ENCODE measurements at places on chromosomes 4 and X.

DNA sequence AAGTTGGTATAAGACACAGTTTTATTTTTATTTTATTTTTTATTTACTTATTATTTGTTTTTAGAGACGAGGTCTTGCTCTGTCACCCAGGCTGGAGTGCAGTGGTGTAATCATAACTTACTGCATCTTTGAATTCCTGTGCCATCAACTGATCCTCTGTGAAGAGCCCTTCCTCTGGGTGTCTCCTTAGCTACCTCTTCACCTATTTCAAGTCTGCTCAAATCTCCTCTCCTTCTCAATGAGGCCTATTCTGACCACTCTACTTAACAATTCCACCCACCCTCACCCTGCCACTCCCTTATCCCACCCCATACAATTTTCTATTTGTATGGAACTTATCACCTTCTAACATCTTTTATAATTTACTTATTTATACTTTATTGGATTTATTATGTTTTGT lies 183.4 kb downstream of the PPP3CA start:
- H3K4me3 ChIP-seq, result no peak overlapping the region
- 0 out of 2 replicates have a peak, but pooled peaks cover 8% of the 10 kb centered on the region for H3K36me3 ChIP-seq
- DNase-seq, result peak; percentile 86
- no peaks in the 10 kb centered on the region for H3K27me3 ChIP-seq
- peaks cover 98% of the 10 kb centered on the region for H3K4me1 ChIP-seq
- H3K27ac ChIP-seq, result peak overlapping the region; percentile 98

DNA sequence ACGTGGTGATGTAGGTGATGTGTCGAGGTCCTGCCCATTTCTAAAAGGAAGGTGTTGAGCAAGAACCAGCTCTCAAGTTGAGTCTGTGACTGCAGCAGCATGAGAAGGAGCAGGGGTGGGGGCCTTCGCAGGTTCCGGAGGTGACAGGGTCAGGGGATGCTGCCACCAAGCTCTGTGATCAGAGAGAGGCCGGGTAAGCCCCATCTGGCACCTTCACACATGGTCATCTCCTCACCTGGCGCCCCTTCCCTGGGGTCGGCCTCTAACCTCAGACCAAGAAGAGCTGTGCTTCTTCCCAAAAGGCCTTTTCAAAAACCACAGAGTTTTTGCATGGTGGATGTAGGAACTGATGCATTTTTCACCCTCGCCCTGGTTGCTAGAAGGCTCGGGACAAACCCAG lies 137.6 kb downstream of the CPZ start:
- no peak for DNase-seq
- H3K27me3 ChIP-seq, result no peaks in the 10 kb centered on the region
- H3K4me3 ChIP-seq, result no peak overlapping the region
- H3K4me1 ChIP-seq, result no peaks in the 10 kb centered on the region
- H3K36me3 ChIP-seq, result no peaks in the 10 kb centered on the region
- no peak overlapping the region for H3K27ac ChIP-seq

GRCh38 chrX:150476164-150476699 lies 92.2 kb upstream of the MTM1 start:
- DNase-seq, result no peak
- H3K4me3 ChIP-seq, result no peak overlapping the region
- H3K4me1 ChIP-seq, result no peaks in the 10 kb centered on the region

DNA sequence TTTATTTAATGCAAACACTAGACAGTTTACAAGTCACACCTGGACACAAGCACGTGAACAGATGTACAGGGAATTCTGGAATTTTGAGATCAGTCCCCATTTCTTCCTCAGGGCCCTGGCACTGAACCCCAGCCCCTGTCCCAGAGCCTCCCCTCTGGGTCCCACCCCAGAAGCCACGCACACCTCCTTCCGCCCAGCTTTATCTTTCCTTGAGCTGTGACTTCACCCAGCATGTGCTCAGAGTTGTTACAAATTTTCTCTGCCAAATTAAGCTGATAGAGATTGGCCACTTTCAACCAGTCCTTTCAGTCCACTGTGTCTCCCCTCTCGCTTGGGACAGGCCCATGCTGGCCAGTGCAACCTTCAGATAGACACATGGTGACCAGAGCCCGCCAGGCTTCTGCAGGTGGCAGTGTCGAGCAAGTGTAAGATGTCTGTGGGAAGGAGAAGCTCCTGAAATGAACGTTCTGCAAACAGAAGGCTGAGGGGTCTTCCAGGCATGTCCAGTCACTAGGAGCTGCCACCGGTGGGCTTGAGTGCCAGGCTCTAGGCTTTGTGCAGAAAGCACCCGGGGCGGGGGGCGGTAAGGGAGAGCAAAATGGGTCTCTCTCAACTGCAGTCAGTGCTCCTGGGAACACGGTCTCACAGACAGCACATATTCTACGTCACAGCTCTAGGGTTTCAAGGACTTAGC lies 73.3 kb downstream of the MTMR1 start:
- no peak for DNase-seq
- H3K4me1 ChIP-seq, result no peaks in the 10 kb centered on the region
- H3K27ac ChIP-seq, result no peak overlapping the region
- H3K27me3 ChIP-seq, result no peaks in the 10 kb centered on the region

- DNase-seq, result no peak
- no peaks in the 10 kb centered on the region for H3K36me3 ChIP-seq
- H3K27ac ChIP-seq, result no peak overlapping the region
- no peak overlapping the region for H3K4me3 ChIP-seq
- no peaks in the 10 kb centered on the region for H3K27me3 ChIP-seq
- H3K4me1 ChIP-seq, result no peaks in the 10 kb centered on the region
Measured at GRCh38 chr4:141913928-141914327, 277.5 kb downstream of the IL15 start.

DNA sequence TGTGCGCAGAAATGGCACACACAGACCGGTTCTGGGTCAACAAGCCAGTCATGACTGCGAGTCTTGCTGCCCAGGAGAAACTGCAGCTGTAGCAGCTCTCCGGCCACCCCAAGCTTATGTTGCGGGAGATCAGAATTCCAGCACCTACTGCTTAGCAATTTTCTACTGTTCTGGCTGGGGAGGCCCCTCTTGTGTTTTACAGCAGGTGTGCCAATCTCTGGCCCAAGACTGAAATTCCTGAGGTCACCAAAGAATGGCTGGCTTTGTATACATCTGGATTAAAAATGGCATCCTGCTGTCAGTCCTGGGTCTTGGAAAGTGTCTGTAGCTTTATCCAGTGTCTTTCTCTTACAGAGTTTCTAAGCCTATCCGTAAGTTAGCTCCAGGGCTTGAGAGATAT lies 68.9 kb upstream of the TRAM1L1 start:
- H3K27ac ChIP-seq, result no peak overlapping the region
- H3K36me3 ChIP-seq, result no peaks in the 10 kb centered on the region
- no peaks in the 10 kb centered on the region for H3K27me3 ChIP-seq
- H3K4me1 ChIP-seq, result no peaks in the 10 kb centered on the region
- DNase-seq, result no peak
- no peak overlapping the region for H3K4me3 ChIP-seq

DNA sequence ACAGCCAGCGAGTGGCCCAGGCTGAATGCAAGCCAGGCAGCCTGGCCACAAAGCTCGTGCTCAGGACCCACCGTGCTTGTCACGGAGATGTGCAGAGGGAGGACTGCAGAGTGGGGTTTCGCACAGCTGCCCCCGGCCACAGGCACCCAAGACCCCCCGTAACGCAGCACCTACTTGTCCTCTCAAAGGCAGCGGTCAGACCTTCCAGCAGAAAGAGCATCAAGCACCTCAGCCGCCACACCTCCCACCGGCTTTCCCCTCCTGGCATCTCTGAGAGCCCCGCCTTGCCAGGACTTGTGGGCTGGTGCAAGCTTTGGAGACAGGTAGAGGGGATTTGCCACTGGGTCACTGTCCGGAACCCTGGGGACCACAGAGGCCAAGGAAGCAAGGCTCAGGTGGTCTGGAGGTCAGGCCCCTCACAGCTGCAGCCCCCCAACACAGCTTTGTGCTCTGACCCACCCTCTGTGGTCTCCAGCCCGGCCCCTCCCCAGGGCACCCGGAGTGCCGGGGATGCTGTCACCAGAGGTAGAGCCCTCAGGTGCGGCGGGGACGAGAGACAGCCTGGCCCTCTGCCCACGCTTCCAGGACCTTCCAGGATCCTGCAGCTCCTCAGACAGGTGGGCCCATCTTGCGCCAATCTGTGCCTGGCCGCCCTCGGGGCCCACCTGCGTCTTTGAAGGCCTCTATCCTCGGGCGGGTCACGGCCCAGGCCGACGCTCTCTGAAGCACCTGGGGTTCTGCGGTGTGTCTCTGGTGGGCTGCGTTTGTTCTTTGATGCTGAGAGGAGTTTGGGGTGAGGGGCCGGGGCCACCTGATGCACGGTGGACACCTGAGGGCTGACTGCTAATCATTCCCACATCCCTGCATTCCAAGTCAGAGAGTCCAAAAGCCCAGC lies 34.4 kb upstream of the HMX1 start:
- H3K4me3 ChIP-seq, result no peak overlapping the region
- no peaks in the 10 kb centered on the region for H3K36me3 ChIP-seq
- no peak for DNase-seq
- no peak overlapping the region for H3K27ac ChIP-seq
- peaks cover 4% of the 10 kb centered on the region for H3K4me1 ChIP-seq

GRCh38 chr4:170978990-170979389 lies 834.2 kb upstream of the GALNTL6 start:
- no peaks in the 10 kb centered on the region for H3K36me3 ChIP-seq
- no peak overlapping the region for H3K4me3 ChIP-seq
- no peak overlapping the region for H3K27ac ChIP-seq
- no peaks in the 10 kb centered on the region for H3K4me1 ChIP-seq
- no peaks in the 10 kb centered on the region for H3K27me3 ChIP-seq
- DNase-seq, result no peak

Data from HCT116 (cell line).